ENCODE measurements at places on chromosomes 6 and 20. TPM values are rescaled to one million over a fixed set of nuclear protein-coding genes. Genes with fewer than 3 reads are reported as not detected.

- no peak overlapping the region for H3K4me3 ChIP-seq
- H3K27ac ChIP-seq: no peak overlapping the region
- H3K36me3 ChIP-seq: peaks cover 70% of the 10 kb centered on the region
- no peaks in the 10 kb centered on the region for H3K27me3 ChIP-seq
- no peak for DNase-seq
- peaks cover 34% of the 10 kb centered on the region for H3K4me1 ChIP-seq
Observed at GRCh38 chr20:43461894-43462659, 4.4 kb downstream of the SRSF6 start.

DNA sequence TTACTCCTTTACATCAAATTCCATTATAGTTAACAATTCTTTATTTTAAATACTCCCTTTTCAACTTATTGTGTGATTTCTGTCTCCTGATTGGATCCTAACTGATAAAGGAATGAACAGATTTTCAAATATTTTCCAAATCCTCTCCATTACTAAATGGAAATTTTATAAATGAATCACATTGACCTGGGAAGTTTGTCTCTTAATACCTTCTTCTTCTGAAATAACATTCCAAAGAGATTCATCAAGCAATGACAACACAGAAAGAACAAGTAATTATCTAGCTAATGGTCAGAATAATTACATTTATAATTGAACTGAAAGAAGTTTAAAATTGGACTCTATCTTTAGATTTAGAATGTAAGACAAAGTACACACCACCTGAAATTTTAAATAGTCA, 515.4 kb upstream of the PTCHD4 start:
- H3K4me3 ChIP-seq: no peak overlapping the region
- no peak overlapping the region for H3K27ac ChIP-seq
- H3K27me3 ChIP-seq: no peaks in the 10 kb centered on the region
- no peaks in the 10 kb centered on the region for H3K4me1 ChIP-seq
- H3K36me3 ChIP-seq: no peaks in the 10 kb centered on the region
- no peak for DNase-seq

GRCh38 chr6:29490055-29490454, 2.3 kb upstream of the MAS1L start:
- no peak overlapping the region for H3K4me3 ChIP-seq
- peaks cover 3% of the 10 kb centered on the region for H3K27me3 ChIP-seq
- no peak for DNase-seq
- H3K27ac ChIP-seq: no peak overlapping the region
- H3K4me1 ChIP-seq: no peaks in the 10 kb centered on the region

- DNase-seq: no peak
- H3K36me3 ChIP-seq: peaks cover 77% of the 10 kb centered on the region
- H3K4me1 ChIP-seq: no peaks in the 10 kb centered on the region
- no peak overlapping the region for H3K27ac ChIP-seq
- H3K4me3 ChIP-seq: no peak overlapping the region
Observed at GRCh38 chr20:38497246-38497935, 24.7 kb downstream of the RALGAPB start.

- no peak for DNase-seq
- peaks cover 69% of the 10 kb centered on the region for H3K4me1 ChIP-seq
- no peaks in the 10 kb centered on the region for H3K36me3 ChIP-seq
- no peak overlapping the region for H3K4me3 ChIP-seq
- peaks cover 8% of the 10 kb centered on the region for H3K27me3 ChIP-seq
- H3K27ac ChIP-seq: peak overlapping the region; percentile 90
Observed at GRCh38 chr20:62377064-62377461, 9.8 kb upstream of the RPS21 start.

GRCh38 chr20:56429941-56430340, 17.9 kb downstream of the CASS4 start:
- DNase-seq: no peak
- H3K4me3 ChIP-seq: no peak overlapping the region
- H3K4me1 ChIP-seq: peaks cover 20% of the 10 kb centered on the region
- no peaks in the 10 kb centered on the region for H3K27me3 ChIP-seq
- no peak overlapping the region for H3K27ac ChIP-seq
- no peaks in the 10 kb centered on the region for H3K36me3 ChIP-seq

- H3K27ac ChIP-seq: no peak overlapping the region
- H3K4me1 ChIP-seq: no peaks in the 10 kb centered on the region
- DNase-seq: no peak
- no peaks in the 10 kb centered on the region for H3K27me3 ChIP-seq
- no peaks in the 10 kb centered on the region for H3K36me3 ChIP-seq
Observed at GRCh38 chr6:140921366-140922226, 1211.1 kb upstream of the GJE1 start.

DNA sequence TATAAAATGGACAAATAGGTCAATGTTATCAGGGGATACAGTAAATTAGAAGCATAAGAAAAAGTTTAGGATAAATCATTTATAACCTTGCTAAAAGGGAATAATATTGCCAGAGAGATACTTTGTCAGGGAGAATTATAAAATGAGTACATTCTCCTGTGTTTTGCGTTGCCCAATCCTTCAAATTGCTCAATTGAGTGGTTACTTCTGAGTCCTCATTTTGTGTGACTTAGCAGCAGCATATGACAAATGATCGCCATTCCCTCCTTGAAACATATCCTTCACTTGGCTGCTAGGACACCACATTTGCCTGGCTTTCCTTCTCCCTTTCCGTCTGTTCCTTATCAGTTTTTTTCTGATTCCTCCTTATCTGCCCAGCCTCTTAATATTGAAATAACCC, 106.7 kb upstream of the FLRT3 start:
- no peaks in the 10 kb centered on the region for H3K4me1 ChIP-seq
- no peaks in the 10 kb centered on the region for H3K36me3 ChIP-seq
- H3K4me3 ChIP-seq: no peak overlapping the region
- DNase-seq: no peak
- no peak overlapping the region for H3K27ac ChIP-seq
- H3K27me3 ChIP-seq: no peaks in the 10 kb centered on the region

- no peaks in the 10 kb centered on the region for H3K4me1 ChIP-seq
- H3K27me3 ChIP-seq: peaks cover 64% of the 10 kb centered on the region
- DNase-seq: no peak
- no peak overlapping the region for H3K27ac ChIP-seq
- no peaks in the 10 kb centered on the region for H3K36me3 ChIP-seq
Observed at GRCh38 chr6:50722829-50723554, 9.7 kb downstream of the TFAP2D start.

DNA sequence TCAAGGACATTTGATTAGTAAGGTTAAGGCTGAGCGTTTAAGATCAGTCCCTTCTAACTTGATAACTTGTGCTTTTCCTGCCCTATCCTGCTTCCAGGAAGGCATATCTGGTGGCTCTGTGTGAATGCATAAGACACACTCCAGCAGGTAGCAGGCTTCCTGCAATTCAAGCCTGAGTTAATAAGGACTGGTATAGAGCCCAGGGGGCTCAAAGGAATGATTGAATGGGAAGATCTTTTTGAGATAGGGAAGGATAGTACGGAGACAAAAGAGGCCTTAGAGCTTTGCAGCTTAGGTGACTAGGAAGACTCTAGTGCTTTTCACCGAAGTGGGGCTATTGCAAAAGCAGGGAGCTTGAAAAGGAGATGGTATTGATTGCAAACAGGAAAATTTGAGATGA, 307.1 kb downstream of the GRIK2 start:
- no peaks in the 10 kb centered on the region for H3K4me1 ChIP-seq
- no peak for DNase-seq
- no peaks in the 10 kb centered on the region for H3K27me3 ChIP-seq
- H3K36me3 ChIP-seq: no peaks in the 10 kb centered on the region

DNA sequence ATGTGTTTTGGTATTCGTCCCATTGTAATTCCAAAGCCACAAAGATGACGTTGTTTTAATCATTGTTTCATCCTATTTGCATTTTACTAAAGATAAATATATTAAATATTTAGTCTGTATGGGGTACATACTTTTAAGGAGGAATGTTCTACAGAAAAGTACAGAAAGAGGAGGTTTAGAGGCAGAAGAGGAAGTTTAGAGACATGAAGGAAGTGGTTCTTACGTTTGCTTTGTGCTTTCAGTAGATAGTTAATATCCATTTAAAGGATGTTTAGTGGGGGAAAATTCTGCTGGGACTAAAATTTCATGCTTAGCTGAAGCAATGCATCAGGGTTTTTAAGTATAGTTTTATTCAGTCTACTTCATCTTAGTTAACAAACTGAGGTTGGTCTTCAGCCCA, 116.6 kb downstream of the CRYBG1 start:
- DNase-seq: no peak
- no peak overlapping the region for H3K4me3 ChIP-seq
- no peak overlapping the region for H3K27ac ChIP-seq
- no peaks in the 10 kb centered on the region for H3K36me3 ChIP-seq
- H3K4me1 ChIP-seq: peaks cover 4% of the 10 kb centered on the region

DNA sequence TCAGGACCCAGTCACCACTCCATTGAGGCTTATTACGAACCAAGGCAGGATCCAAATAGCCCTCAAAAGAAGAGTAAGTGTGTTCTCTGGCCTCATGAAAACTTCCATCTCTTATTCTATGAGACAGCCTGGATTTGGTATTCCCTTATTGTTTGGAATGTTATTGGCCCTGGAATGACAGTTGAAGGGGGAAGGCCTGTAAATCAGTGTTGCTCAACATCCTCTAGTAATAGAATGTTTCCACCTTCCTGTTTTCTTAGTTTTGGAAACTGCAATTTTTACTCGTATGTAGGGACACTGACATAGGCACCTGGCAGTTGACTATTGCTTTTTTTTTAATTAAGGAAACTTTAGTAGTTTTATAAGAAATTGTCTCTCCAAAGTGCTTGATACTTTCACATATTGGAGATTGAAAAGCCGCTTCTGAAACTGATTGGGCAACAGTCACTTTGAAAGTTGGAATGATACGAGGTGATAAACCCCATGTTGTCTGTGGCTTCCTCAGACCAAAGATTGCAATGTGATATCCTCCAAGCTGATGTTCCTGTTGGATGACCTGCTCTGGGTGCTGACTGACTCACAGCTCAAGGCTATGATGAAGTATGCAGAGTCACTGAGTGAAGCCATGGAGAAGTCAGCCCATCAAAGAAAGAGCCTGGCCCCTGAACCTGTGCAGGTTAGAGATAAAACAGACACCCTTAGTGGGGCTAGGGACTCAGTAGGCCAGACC, 43.1 kb downstream of the BLTP3A start:
- H3K27me3 ChIP-seq: no peaks in the 10 kb centered on the region
- H3K36me3 ChIP-seq: peaks cover 45% of the 10 kb centered on the region
- no peak for DNase-seq
- H3K4me1 ChIP-seq: no peaks in the 10 kb centered on the region
- no peak overlapping the region for H3K27ac ChIP-seq

DNA sequence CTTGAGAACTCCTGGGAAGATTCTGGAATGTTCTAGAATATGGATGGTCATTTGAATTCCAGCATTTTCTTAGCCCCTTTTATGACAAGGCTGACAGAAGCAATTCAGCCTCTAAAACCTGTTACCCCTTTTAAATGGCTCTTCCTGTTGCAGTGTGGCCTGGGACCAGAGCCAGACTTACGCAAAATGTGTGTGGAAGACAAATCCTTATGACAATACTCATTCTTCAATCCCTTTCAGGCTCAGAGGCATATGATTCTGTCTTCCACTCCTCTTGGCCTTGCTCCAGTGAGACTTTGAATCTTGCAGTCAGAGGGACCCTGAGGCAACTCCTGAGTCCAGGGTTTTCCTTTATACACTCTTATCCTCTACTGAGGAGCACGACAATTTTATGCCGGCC, 287.0 kb downstream of the CLIC5 start:
- no peak overlapping the region for H3K27ac ChIP-seq
- H3K4me1 ChIP-seq: peaks cover 6% of the 10 kb centered on the region
- H3K36me3 ChIP-seq: no peaks in the 10 kb centered on the region

DNA sequence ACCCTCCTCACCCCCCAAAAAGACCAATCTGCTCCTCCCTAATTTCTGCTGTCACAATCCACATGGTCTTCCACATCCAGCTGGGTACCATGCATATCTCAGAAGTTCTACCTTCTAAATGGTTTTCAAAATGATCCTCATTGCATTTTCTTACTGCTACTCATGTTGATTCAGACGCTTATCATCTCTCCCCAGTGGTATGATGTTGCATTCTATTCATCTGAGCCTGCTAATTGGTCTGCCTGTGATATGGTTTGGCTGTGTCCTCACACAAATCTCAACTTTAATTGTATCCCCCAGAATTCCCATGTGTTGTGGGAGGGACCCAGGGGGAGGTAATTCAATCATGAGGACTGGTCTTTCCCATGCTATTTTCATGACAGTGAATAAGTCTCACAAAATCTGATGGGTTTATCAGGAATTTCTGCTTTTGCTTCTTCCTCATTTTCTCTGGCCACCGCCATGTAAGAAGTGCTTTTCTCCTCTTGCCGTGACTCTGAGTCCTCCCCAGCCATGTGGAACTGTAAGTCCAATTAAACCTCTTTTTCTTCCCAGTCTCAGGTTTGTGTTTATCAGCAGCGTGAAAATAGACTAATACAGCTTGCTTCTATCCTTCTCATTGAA, 41.4 kb upstream of the CLIC5 start:
- H3K36me3 ChIP-seq: no peaks in the 10 kb centered on the region
- no peaks in the 10 kb centered on the region for H3K4me1 ChIP-seq

GRCh38 chr6:30537931-30538330, 18.4 kb downstream of the GNL1 start:
- H3K27me3 ChIP-seq: no peaks in the 10 kb centered on the region
- H3K27ac ChIP-seq: no peak overlapping the region
- no peaks in the 10 kb centered on the region for H3K36me3 ChIP-seq
- no peak overlapping the region for H3K4me3 ChIP-seq
- peaks cover 8% of the 10 kb centered on the region for H3K4me1 ChIP-seq

- peaks cover 5% of the 10 kb centered on the region for H3K4me1 ChIP-seq
- H3K36me3 ChIP-seq: no peaks in the 10 kb centered on the region
Observed at GRCh38 chr6:33815854-33816253, 12.1 kb upstream of the MLN start.

GRCh38 chr6:41278699-41279405, 7.6 kb downstream of the TREM1 start:
- no peak overlapping the region for H3K4me3 ChIP-seq
- peaks cover 27% of the 10 kb centered on the region for H3K27me3 ChIP-seq
- no peaks in the 10 kb centered on the region for H3K4me1 ChIP-seq
- no peaks in the 10 kb centered on the region for H3K36me3 ChIP-seq
- no peak for DNase-seq

DNA sequence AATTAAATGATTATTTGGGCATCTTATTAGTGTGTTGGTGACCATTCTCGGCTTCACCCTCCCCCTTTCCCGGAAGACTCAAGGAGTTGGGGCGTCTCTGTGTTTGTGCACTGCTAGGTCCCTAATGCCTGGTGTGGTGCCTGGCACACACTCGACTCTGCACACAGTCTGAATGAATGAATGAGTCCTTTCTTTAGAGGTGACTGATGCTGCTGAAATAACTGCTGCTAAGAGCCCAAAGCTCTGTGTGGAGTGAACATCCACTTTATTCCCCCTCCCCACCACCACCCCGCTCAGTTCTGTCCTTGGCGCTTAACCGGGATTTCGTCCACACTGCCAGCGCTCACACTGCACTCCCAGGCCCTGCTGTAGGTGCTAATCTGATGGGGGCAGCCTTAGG, 1.2 kb upstream of the PHACTR3 start:
- peaks cover 95% of the 10 kb centered on the region for H3K27me3 ChIP-seq
- H3K4me3 ChIP-seq: no peak overlapping the region
- no peak for DNase-seq
- peaks cover 11% of the 10 kb centered on the region for H3K4me1 ChIP-seq
- no peaks in the 10 kb centered on the region for H3K36me3 ChIP-seq

OSBPL2 gene
- total RNA-seq: 88.3 TPM

WFDC12 gene
- 2.3 TPM for total RNA-seq

SPAG4 gene
- total RNA-seq: not detected
